ENCODE measurements at places on chromosomes 3 and 15.
A peak's percentile ranks its signal among the peaks of the same experiment; 100 is the strongest.

DNA sequence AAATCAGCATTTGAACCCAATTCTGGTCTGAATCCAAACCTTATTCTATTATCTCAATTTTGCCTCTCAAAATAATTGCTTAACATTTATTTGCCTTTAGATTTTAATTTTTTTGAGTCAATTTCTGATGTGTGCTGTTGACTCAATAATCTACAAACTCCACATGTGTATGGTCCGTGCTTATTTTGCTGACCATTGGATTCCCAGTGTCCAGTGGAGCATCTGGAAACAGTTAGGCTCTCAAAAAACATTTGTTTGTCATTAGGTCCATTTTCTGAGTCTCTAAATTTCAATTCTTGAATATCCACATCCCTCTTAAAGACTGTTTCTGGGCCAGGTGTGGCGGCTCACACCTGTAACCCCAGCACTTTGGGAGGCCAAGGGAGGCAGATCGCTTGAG lies 19.2 kb upstream of the MYZAP start:
- DNase-seq: no peak

- no peak for DNase-seq
Observed at GRCh38 chr15:65207280-65207840, 3.9 kb downstream of the CILP start.

GRCh38 chr3:135739779-135740178 lies 225.7 kb upstream of the PPP2R3A start:
- no peak for DNase-seq

- DNase-seq: peak; percentile 11
Observed at GRCh38 chr3:45906681-45907407, 20.5 kb downstream of the CCR9 start.

- DNase-seq: no peak
Observed at GRCh38 chr3:66048051-66048395, 9.3 kb upstream of the MAGI1 start.

- DNase-seq: no peak
Observed at GRCh38 chr15:56699743-56700142, 33.6 kb downstream of the ZNF280D start.

DNA sequence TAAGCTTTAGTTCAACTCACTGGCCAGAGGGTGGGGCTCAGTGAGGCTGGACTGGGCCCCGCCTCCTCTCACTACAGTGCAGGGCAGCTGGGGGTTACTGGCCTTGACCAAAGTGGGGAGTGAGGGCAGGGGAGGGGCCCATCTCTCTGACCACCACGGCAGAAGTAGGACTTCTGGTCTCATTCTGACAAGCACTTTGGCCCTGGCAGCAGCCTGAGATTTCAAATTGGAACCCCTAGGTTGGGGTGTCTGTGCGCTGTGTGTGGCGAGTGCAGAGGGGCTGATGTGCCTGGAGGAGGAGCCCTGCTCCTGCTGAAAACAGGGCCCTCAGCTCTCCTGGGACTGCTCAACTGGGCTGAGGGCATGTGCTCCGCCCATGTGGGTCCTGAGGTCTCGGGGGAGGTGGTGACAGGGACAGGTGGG lies 60.3 kb upstream of the RPL32 start:
- no peak for DNase-seq

DNA sequence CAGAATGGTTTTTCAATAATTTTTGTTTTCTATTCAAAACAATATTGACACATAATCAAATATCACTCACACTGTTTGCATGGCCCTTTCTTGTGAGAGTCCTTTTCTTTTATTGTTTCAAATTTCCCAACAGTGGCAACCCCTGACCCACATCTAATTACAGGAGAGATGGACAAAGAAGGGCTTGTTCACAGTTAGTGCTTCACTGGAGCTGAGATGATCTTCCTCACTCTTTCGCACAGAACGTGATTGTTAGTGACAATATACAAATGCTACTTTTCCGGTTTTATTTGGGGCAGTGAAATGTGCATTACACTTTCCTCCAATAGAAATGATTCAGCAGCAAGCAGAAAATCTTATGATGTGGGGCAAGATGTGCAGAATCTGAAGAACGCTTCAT lies 38.6 kb upstream of the TTC14 start:
- no peak for DNase-seq

DNA sequence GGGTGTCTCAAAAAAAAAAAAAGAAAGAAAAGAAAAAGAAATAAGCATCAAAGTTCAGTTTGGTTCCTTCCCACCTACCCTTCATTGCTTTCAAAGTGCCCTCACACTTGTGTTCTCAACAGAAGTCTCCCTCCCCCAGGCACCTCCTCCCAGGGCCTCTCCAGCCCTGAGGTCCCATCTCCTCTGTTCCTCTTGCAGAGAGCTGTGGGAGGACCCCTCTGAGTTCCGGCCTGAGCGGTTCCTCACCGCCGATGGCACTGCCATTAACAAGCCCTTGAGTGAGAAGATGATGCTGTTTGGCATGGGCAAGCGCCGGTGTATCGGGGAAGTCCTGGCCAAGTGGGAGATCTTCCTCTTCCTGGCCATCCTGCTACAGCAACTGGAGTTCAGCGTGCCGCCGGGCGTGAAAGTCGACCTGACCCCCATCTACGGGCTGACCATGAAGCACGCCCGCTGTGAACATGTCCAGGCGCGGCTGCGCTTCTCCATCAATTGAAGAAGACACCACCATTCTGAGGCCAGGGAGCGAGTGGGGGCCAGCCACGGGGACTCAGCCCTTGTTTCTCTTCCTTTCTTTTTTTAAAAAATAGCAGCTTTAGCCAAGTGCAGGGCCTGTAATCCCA lies 6.1 kb downstream of the CYP1A2 start:
- DNase-seq: no peak

DNA sequence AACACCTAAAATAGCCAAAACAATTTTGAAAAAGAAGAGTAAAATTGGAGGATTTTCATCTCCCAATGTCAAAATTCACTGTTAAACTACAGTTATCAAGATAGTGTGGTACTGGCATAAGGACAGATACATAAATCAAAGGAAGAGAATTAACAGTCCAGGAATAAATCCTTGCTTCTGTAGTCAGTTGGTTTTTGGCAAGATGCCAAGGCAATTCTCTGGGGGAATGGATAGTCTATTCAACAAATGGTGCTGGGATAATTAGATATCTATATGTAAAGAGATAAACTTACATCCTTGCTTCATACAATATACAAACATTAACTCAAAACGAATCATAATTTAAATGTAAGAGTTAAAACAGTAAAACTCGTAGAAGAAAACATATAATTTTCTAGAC lies 57.9 kb upstream of the SELENOK start:
- DNase-seq: no peak

- no peak for DNase-seq
Observed at GRCh38 chr3:62065985-62066693, 307.2 kb downstream of the FEZF2 start.

DNA sequence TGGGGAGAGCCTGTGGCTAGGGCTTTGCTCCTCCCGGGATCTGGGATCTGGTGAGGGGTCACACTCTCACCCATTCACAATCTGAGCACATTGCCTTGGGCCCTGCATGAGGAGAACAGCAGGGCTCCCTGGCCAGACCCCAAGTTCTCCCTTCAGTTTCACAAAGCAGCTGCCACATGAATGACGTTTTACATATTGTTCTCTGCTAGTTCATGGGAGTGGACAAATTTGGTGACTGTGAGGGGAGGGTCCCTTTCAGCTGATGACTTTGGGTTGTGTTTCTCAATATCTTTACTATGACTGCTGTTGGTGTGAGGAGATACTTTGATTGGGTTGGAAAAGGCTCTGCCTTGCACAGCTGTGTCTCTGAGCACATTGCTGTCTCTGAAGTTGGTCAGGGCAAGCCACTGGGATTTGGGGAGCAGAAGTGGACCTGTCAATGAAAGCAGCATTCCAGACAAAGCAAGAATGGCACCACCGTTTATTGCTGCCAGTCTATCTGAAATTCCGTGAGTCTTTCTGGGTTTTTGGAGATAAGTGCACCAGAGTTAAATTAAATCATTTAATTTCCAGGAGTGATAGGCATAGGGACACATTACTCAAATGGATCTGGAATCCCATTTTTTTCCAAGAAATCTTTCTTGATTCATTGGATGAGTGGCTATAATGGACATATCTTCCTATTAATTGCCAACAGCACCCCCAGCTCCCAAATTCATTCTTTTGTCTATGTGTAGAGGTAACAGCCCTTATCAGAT lies 10.3 kb downstream of the TIMP4 start:
- DNase-seq: no peak

DNA sequence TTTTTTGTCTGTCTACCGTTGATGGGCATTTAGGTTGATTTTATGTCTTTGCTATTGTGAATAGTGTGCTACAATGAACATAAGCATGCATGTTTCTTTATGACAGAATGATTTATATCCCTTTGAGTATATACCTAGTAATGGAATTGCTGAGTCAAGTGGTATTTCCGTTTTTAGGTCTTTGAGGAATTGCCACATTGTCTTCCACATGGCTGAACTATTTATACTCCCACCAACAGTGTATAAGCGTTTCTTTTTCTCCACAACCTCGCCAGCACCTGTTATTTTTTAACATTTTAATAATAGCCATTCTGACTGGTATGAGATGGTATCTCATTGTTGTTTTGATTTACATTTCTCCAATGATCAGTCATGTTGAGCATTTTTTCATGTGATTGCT lies 89.6 kb upstream of the GALNT15 start:
- no peak for DNase-seq

- DNase-seq: no peak
Observed at GRCh38 chr3:63931290-63931689, 19.1 kb upstream of the SCAANT1 start.

DNA sequence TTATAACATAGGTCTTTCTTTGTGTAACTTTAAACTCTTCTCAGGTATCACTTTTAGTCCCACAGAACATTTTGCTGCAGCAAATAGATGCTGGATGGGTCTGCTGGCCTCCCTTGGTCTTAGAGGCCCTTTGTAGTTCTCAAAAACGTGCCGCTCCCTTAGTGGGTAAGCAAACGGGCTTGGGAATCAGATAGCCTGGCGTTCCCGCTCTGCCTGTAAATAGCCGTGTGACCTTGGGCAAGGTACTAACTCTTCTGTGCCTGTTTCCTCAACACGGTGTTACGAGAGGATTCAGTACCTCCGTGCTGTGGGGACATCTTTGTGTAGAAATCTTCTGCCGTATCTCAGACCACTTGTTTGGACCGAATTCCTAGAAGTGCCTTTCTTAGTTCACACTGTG lies 64.4 kb downstream of the DNAJB8 start:
- no peak for DNase-seq

- peak; percentile 76 for DNase-seq
Observed at GRCh38 chr15:89090791-89091626, 2.8 kb downstream of the ABHD2 start.

- peak; percentile 25 for DNase-seq
Observed at GRCh38 chr3:169323578-169324451, 339.7 kb downstream of the MECOM start.

- no peak for DNase-seq
Observed at GRCh38 chr15:60801395-60801794, 322.5 kb upstream of the ICE2 start.

GRCh38 chr3:120013481-120013880 lies 80.8 kb downstream of the GSK3B start:
- no peak for DNase-seq

- peak; percentile 51 for DNase-seq
Observed at GRCh38 chr3:147361454-147362420, 44.6 kb downstream of the ZIC4 start.

- DNase-seq: no peak
Observed at GRCh38 chr3:183854318-183855035, 29.1 kb upstream of the MAP6D1 start.

- no peak for DNase-seq
Observed at GRCh38 chr15:94225616-94226015, 5.7 kb upstream of the MCTP2 start.

DNA sequence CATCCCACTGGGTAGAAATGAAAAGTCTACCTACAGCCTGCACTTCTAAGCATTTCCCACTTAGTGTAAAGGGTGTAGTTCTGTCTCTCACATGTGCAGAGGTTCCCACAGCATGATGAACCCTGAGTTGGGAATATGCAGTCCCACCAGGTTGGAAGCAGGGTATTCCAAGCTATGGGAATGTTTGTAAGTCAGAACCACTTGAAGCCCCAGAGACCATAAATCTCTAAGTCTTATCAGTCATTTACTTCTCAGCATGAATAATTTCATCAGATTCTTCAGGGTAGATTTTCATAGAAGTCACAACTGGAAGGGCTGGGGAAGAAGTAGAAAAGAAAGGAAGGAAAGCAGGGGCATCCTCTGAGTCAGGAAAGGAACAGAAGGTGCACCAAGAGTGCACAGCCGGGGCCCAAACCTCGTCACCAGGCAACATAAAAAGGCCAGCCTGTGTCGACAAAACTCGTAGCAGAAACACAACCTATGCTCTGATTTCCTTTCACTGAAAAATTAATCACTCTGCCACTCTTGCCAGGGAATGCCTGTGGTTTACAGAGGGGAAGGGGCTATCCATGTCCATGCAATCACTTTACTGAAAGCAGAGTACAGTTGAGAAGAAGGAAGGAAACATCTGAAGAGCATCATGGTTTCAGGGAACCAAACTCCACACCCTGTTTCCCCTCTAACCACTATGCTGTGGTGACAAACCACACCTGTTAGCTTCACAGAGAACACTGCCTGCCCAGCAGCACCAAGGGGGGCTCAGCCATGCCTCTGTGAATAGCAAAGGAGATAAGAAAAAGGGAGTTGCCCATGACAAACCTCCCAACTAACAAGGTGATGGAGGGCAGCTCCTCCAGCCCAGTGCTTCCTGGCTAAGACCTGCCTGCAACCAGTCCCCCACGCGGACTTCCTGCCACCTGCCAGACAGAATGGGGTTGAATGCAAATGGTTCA lies 40.5 kb downstream of the SH3BP5 start:
- DNase-seq: peak; percentile 21

- no peak for DNase-seq
Observed at GRCh38 chr3:134323966-134324962, 50.0 kb downstream of the AMOTL2 start.

- DNase-seq: no peak
Observed at GRCh38 chr3:43231276-43232000, 54.9 kb upstream of the SNRK start.

GRCh38 chr3:127165036-127165435 lies 27.9 kb upstream of the PRR23E start:
- DNase-seq: no peak

DNA sequence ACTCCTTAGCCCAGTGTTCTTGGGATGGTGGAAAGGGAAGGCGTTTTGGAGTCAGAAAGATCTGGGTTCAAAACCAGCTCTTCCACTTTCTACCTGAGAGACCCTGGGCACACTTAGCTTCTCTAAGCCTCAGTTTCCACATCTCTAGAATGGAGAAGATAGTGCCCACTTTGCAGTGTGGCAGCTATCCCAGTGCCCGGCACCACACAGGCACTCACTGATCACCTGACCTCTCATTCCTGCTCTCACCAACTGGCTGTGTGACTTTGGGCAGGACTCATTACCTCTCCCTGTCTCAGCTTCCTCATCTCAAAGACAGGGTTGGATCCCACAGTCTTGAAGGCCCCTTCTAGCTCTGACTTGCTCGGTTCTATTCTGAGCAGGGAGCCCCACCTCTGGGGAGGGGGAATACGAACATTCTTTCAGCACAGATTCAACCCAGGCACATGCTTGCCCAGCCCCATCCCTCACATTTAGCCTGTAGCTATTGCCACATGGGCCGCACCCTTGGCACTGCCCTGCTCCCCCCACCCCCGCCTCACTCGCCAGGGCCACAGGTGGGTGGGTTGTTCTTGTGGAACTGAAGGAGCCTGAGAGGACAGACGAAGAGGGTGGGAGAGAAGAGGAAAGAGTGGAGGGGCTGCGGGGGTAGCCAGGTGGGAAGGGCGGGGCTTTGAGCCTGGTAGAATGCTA lies 39.2 kb downstream of the EPHB3 start:
- no peak for DNase-seq

- DNase-seq: no peak
Observed at GRCh38 chr15:76711351-76711827, 193.8 kb downstream of the SCAPER start.
